ENCODE measurements at places on chromosomes 11 and 22. TPM values are rescaled to one million over a fixed set of nuclear protein-coding genes. Genes with fewer than 3 reads are reported as not detected.

DNA sequence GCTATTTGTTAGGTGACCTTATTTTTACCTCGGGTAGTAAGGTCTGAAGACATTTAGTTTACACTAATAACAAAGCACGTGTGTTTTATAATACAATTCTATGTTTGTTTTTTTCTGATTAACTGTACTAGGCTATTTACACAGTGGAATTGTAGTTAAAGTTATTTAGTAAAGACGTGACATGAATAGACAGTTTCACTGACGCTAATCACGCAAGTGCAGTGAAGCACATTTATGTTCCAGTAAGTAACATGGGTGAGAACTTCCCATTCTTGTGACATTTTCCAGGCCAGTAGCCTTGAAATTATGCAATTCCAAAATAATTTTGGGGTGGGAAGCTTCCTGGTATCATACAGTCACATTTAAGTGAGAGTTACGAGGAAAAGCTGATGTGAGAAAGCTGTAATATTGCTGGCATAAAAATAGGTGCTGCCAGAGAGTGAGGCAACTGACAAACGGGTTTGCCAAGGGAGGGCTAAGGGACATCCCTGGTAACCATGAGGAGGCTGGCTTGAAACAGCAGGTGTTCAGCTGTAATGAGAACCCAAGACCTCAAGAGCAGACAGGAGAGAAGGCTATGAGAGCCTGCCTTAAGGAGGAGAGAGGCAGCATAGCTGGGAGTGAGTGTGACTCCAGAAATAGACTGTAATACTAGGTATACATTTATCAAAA, 378.8 kb downstream of the DCDC1 start:
- H3K36me3 ChIP-seq: no peaks in the 10 kb centered on the region
- no peaks in the 10 kb centered on the region for H3K4me1 ChIP-seq
- no peak overlapping the region for H3K4me3 ChIP-seq
- DNase-seq: no peak
- no peaks in the 10 kb centered on the region for H3K27me3 ChIP-seq
- H3K27ac ChIP-seq: no peak overlapping the region

GRCh38 chr11:2547806-2548205, 103.0 kb downstream of the KCNQ1 start:
- H3K27ac ChIP-seq: no peak overlapping the region
- no peaks in the 10 kb centered on the region for H3K36me3 ChIP-seq
- no peak overlapping the region for H3K4me3 ChIP-seq
- H3K27me3 ChIP-seq: no peaks in the 10 kb centered on the region
- H3K4me1 ChIP-seq: no peaks in the 10 kb centered on the region

- no peak overlapping the region for H3K27ac ChIP-seq
- H3K4me1 ChIP-seq: peaks cover 22% of the 10 kb centered on the region
- H3K27me3 ChIP-seq: no peaks in the 10 kb centered on the region
- H3K36me3 ChIP-seq: no peaks in the 10 kb centered on the region
- no peak overlapping the region for H3K4me3 ChIP-seq
Observed at GRCh38 chr11:47374720-47375019, 3.7 kb downstream of the SPI1 start.

- H3K36me3 ChIP-seq: no peaks in the 10 kb centered on the region
- no peak for DNase-seq
- H3K27me3 ChIP-seq: no peaks in the 10 kb centered on the region
- H3K27ac ChIP-seq: peak within 1 kb of the TSS; percentile 99
Observed at GRCh38 chr22:41620589-41621098, at the start of gene DESI1. Gene DESI1 (minus strand): TSS chr22:41621043. CDS start chr22:41620839, 204 bp downstream.

GRCh38 chr11:135004495-135004894, 592.5 kb upstream of the B3GAT1 start:
- no peaks in the 10 kb centered on the region for H3K27me3 ChIP-seq
- no peak for DNase-seq

DNA sequence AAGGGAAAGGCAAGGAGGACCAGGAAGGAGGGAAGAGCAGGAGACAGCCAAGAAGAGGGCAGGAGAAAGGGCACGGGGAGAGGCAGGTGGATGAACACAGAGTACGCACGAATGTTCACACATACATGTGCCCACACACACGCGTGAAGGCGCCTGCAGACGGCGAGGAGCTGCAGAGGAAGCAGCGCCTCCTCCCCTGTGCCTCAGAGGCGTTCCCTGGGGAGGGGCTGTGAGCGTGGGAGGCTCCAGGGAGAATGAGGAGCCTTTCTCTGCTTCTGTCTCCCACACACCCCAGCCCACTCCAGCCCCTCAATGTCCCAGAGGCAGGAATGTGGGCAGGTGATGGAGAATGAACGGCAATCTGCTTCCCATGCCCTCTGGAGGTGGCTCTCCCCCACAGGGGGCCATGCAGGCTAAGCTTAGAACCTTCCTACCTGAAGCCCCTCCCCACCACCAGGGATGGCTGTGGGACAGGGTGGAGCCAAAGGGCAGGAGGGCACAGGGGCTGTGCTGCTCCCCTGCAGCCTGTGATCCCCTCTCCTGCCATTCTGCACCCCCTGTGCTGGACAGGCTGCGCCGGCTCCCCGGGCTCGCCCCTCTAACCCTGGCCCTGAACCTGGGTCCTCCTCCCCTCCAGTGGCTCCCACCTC, 25.3 kb downstream of the PPM1F start:
- no peaks in the 10 kb centered on the region for H3K27me3 ChIP-seq
- peaks cover 26% of the 10 kb centered on the region for H3K36me3 ChIP-seq
- H3K27ac ChIP-seq: no peak overlapping the region
- DNase-seq: no peak
- no peaks in the 10 kb centered on the region for H3K4me1 ChIP-seq
- H3K4me3 ChIP-seq: no peak overlapping the region

DNA sequence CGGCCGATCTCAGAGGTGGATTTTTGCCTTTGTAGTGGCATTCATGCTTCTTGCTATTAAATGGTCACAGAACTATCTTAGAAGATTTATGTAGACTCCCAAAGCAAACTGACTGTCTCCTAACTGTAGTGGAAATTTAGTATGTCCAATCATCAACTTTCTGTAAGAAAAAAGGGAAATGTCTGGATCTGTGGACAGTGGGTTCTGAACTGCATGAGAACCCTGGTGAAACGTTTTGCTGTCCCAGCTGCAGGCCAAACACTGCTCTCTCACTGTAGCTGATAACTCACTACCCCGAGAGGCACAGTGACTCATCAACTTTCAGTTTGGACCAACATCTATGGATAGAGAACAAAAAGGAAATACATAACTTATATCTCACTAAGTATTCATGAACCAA, 387.1 kb downstream of the SOX6 start:
- no peaks in the 10 kb centered on the region for H3K36me3 ChIP-seq
- H3K4me3 ChIP-seq: no peak overlapping the region
- no peaks in the 10 kb centered on the region for H3K27me3 ChIP-seq
- no peak for DNase-seq

Gene WNT11
- 3.2 TPM for total RNA-seq

DNA sequence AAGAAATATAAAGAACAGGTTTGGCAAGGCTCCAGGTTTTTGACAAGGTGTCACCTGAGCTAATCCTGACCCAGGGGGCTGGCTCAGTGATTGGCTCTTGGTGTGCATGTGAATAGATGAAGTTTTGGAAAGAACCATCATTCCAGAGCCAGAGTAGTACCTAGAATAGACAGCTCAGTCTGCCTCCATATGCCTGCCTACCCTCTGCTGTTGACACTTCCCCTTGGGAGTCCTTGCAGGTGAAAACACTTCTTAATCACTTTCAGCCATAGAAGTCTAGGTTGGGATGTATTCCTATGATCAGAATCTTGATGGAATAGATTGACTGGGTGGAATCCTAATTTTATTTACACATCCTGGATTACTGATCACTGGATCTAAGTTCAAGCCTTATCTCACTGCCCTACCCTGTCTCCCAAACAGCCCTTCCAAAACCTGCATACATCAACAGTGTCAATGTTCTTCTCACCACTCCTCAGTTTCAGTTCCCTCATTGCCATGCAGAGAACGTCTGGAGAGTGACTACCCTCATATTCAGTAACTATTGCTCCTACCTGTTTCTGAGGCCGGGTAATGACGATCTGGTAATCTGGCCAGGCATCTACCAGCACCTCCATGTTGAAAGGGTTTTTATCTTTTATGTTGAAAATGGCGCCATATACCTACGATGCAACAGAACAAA, 6.7 kb downstream of the GLYATL2 start:
- DNase-seq: no peak
- no peaks in the 10 kb centered on the region for H3K27me3 ChIP-seq
- H3K4me1 ChIP-seq: no peaks in the 10 kb centered on the region
- H3K4me3 ChIP-seq: no peak overlapping the region

DNA sequence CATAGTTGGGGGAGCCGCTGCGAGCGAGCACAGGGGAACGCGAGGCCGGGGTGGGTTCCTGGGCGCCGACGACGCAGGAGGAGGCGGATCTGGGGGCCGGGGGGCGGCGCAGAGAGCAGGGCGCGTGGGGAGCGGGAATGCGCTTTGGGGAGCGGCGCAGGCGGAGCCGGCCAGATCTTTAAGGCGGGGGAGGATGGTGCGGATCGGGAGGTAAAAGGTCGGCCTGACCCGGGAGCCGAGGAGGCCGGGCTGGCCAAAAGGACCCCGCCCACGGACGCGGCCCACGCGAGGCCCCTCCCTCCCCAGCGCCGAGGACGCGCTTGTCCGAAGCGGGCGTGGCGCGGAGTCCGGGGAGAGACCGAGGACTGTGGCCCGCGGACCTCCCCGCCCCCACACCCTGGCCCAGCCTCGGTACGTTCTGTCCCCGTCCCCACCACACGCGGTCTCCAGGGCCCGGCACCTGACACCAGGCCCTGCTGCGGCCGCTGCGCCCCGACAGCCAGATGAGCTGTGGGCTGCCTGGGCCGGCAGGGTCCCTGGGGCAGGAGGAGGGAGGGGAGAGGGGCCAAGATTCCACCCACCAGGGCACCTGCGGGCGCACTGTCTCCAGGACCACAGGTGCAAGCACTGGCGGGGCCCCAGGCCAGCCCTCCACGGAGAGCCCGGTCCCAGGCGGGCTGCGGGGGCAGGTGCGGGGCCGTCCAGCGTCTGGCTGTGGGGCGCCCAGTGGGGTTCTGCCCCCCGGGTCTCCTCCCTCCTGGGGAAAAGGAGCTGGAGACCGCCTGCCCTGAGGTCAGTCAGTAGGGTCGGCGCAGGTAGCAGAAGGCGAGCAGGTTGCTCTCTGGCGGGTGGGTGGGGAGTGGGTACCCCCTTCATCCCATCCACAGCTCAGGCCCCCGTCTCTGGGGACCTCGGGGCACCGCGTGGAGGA, 10.9 kb downstream of the PIM3 start:
- H3K27ac ChIP-seq: peak overlapping the region; percentile 86
- no peaks in the 10 kb centered on the region for H3K27me3 ChIP-seq
- DNase-seq: no peak
- no peaks in the 10 kb centered on the region for H3K36me3 ChIP-seq
- peaks cover 65% of the 10 kb centered on the region for H3K4me1 ChIP-seq

- H3K27ac ChIP-seq: no peak overlapping the region
- H3K4me1 ChIP-seq: no peaks in the 10 kb centered on the region
- DNase-seq: no peak
- no peak overlapping the region for H3K4me3 ChIP-seq
Observed at GRCh38 chr11:101466352-101466751, 117.5 kb downstream of the TRPC6 start.

GRCh38 chr11:75422248-75423231, 10.5 kb downstream of the KLHL35 start:
- H3K4me3 ChIP-seq: no peak overlapping the region
- no peak overlapping the region for H3K27ac ChIP-seq
- no peaks in the 10 kb centered on the region for H3K27me3 ChIP-seq
- DNase-seq: no peak
- peaks cover 4% of the 10 kb centered on the region for H3K4me1 ChIP-seq
- H3K36me3 ChIP-seq: no peaks in the 10 kb centered on the region

GRCh38 chr11:46808799-46809431, 37.2 kb downstream of the CKAP5 start:
- H3K27me3 ChIP-seq: no peaks in the 10 kb centered on the region
- no peaks in the 10 kb centered on the region for H3K36me3 ChIP-seq
- H3K4me1 ChIP-seq: no peaks in the 10 kb centered on the region
- no peak for DNase-seq

DNA sequence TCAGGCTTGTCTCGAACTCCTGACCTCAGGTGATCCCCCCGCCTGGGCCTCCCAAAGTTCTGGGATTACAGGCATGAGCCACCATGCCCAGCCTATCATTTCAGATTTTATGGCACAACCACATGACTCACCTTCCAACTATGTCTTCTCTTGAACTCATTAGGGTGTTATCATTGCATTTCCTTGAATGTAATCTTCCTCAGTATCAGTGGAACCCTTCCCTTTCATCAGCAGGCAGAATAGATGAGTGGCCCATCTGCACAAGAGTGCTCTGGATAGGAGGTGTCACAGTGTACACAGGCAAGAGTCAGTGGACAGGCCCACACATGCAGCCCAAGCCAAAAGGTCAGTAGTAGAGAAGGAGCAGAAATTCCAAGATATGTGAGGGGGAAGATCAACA, 29.1 kb upstream of the AQP11 start:
- no peaks in the 10 kb centered on the region for H3K4me1 ChIP-seq
- H3K27me3 ChIP-seq: no peaks in the 10 kb centered on the region
- no peaks in the 10 kb centered on the region for H3K36me3 ChIP-seq
- H3K27ac ChIP-seq: no peak overlapping the region
- no peak for DNase-seq

Gene CASP4
- 104 TPM for total RNA-seq

Gene HORMAD2
- total RNA-seq: not detected

DNA sequence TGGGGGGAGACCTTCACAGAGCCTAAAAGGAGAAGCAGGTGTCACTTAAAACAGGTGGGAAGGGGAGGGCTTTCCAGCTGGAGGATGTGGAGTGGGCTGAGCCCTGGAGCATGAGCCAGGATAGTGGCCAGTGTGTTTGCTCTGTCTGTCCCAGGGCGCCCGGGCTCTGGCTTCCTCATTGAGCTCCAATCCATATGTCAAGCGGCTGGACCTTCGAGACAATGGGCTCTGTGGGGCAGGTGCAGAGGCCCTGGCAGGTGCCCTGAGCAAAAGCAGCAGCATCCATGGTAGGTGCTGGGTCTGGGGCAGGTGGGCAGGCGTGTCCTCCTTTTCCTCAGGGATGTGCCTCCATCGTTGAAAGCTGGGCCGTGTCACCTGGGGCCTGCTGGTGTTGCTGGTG, 2.0 kb downstream of the LRRC74B start:
- DNase-seq: no peak
- no peak overlapping the region for H3K4me3 ChIP-seq
- H3K36me3 ChIP-seq: no peaks in the 10 kb centered on the region
- no peaks in the 10 kb centered on the region for H3K27me3 ChIP-seq
- H3K4me1 ChIP-seq: peaks cover 34% of the 10 kb centered on the region
- H3K27ac ChIP-seq: no peak overlapping the region

DNA sequence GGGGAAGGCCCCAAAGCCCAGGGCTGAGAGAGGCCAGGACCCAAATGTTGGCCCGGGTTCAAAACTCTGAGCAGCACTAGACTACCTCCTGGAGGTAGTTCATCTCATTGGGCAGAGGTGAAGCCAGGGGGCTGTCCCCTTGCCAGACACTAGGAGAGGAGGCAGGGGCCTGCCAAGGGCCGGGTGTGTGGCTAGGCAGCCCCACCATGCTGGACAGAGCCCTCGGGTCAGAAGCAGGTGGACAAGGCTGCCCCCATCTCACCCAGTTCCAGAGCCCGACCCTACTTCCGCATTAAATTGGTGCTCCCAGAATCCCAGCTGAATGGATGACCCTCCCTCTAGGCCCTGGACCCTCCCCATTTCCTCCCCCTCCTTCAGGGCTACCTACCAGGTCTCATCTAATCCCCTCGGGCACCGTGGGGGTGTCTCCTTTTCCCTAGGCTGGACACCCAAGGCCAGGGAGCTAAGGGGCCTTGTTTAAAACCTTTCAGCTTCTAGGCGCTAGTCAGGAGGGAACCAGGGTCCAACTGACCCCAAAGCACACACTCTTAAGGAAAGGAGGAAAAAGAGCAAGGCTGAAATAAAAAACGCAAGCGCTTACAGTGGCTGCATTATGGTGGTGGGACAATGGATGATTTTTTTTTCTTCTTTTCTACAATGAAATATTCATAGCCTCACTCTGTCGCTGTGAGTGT, 72.1 kb upstream of the TCF20 start:
- no peak overlapping the region for H3K27ac ChIP-seq
- DNase-seq: no peak
- H3K36me3 ChIP-seq: no peaks in the 10 kb centered on the region
- H3K4me1 ChIP-seq: peaks cover 10% of the 10 kb centered on the region
- H3K27me3 ChIP-seq: no peaks in the 10 kb centered on the region
- peak overlapping the region; percentile 41 for H3K4me3 ChIP-seq

All from esophagus squamous epithelium (tissue), 5 donors.